ENCODE measurements at places on chromosomes 4 and X. TPM values are rescaled to one million over a fixed set of nuclear protein-coding genes. Genes with fewer than 3 reads are reported as not detected.

The IL3RA gene
- total RNA-seq: 0.31 TPM

The IBSP gene
- not detected for total RNA-seq

The NSDHL gene
- 40.6 TPM for total RNA-seq

The CSN1S1 gene
- not detected for total RNA-seq

The MMRN1 gene
- total RNA-seq: not detected

The APELA gene
- not detected for total RNA-seq

The AR gene
- total RNA-seq: 3.5 TPM

The PLAC8 gene
- total RNA-seq: 1.3 TPM

The EDNRA gene
- total RNA-seq: 0.44 TPM

The EDA2R gene
- total RNA-seq: 14.2 TPM

The PNMA6F gene
- total RNA-seq: not detected

The HELT gene
- not detected for total RNA-seq

The INTS6L gene
- total RNA-seq: 0.23 TPM

The DRP2 gene
- 0.16 TPM for total RNA-seq

The INTU gene
- total RNA-seq: 1.3 TPM

The MAGEA4 gene
- total RNA-seq: not detected

The BEND2 gene
- total RNA-seq: not detected

The HSD17B11 gene
- total RNA-seq: 51.1 TPM

The MAGEA2 gene
- total RNA-seq: not detected

The SCD5 gene
- total RNA-seq: 8.1 TPM

The NDST3 gene
- not detected for total RNA-seq

The ARHGAP6 gene
- total RNA-seq: 0.03 TPM

The PHKA1 gene
- 18.0 TPM for total RNA-seq

The GYPB gene
- not detected for total RNA-seq

The TMSB15B gene
- total RNA-seq: 4.3 TPM

The WFS1 gene
- 14.0 TPM for total RNA-seq

Measured in A549 treated with CpdA at 1 μM for 4 hours (cell line).